ENCODE measurements at places on chromosomes 13 and 19. TPM values are rescaled to one million over a fixed set of nuclear protein-coding genes. Genes with fewer than 3 reads are reported as not detected.

GRCh38 chr19:40134866-40135265, 44.1 kb upstream of the ZNF780A start:
- DNase-seq, result no peak

The SMIM17 gene
- polyA plus RNA-seq, result not detected

The FPR1 gene
- 1,265 TPM for polyA plus RNA-seq

GRCh38 chr13:40352380-40352778, 314.1 kb downstream of the FOXO1 start:
- no peak for DNase-seq

DNA sequence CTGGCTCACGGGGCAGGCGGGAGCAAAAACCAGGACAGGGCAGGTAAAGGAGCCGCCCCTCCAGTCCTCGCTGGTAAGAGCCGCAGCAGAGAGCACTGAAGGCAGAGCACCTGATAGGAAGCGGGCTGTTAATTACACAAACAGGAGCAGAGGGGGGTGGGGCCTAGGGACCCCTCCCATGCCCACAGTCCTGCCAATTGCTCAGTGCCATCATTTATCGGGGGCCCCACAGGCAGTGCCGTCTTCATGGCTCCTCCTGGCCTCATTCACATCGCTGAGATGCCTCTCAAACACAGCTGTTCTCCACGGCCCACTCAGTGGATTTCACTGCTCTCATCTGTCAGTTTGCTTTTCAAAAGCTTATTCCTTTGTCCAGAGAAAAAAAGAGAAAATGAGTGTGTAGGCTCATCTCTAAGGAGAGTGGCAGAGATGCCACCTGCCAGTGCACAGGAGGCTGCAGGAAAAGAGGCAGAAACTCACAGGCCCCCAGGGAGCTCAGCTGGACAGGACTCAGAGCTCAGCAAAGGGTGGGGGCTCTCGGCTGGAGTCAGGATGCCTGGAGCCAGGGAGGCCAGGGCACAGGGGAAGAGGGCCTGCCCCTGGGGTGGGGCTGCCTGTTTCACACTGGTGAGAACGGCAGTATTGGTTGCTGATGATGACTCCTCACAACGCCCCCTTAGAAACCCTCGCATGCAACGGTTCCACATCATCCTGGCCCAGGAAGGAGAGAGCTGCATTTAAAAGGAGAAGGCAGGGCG, 174.6 kb downstream of the COL4A1 start:
- no peak for DNase-seq

DNA sequence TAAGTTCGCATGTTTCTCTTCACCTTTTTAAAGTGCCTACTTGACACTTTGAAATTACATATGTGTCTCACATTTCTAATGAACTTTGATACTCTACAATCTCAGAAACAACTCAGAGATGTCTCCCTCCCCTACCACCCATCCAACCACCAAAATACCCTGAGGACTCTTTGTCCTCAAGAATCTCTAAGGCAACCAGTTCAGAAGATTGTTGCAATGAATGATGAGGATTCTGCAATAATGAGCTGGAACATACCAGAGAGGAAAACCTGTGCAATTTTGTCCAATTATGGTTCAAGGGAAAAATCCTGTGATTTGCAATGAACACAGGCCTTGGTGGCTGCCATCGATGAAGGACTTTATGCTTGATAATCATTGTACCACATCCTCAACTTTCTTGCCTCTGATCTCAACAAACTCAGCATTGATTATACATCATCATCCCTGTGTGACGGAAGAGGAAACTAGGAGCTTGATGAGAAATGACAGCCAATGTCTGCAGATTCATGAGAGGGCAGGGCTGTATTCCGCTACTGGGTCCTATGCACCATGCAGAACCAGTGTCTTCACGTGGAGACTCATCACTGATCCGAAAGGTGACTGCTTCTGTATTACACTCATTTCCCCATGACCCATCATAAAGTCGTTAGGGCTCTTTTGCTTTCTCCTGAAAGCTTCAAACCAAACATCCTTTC, 1.1 kb downstream of the FPR1 start:
- DNase-seq, result peak; percentile 69

The CGB3 gene
- polyA plus RNA-seq, result not detected

GRCh38 chr19:5592531-5593342, 25.0 kb upstream of the TINCR start:
- DNase-seq, result no peak

- DNase-seq, result peak; percentile 23
Observed at GRCh38 chr19:45402298-45403061, 2.4 kb downstream of the PPP1R13L start.

- peak; percentile 67 for DNase-seq
Observed at GRCh38 chr13:24274452-24275021, 34.8 kb upstream of the C1QTNF9 start.

- DNase-seq, result no peak
Observed at GRCh38 chr13:23609874-23610576, 39.8 kb downstream of the TNFRSF19 start.

The KLK12 gene
- polyA plus RNA-seq, result not detected

DNA sequence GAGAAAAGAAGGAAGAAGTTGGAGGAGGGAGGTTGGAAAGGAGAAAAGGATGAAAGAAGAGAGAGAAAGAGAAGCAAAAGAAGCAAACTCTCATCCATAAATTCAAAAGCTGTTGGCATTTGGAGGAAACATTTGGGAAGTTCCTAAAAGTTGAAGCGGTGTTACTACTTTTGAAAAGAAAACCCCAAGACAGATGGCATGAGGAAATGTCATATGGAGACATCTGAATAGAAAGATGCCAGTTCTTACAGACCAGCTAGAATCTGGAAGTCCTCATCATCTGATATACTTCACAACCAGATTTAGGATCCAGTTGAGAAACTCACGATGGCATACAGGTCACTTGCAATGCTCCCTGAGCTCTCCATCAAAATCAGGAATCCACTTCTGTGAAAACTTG, 86.9 kb downstream of the RAP2A start:
- no peak for DNase-seq

The KLK6 gene
- polyA plus RNA-seq, result not detected

DNA sequence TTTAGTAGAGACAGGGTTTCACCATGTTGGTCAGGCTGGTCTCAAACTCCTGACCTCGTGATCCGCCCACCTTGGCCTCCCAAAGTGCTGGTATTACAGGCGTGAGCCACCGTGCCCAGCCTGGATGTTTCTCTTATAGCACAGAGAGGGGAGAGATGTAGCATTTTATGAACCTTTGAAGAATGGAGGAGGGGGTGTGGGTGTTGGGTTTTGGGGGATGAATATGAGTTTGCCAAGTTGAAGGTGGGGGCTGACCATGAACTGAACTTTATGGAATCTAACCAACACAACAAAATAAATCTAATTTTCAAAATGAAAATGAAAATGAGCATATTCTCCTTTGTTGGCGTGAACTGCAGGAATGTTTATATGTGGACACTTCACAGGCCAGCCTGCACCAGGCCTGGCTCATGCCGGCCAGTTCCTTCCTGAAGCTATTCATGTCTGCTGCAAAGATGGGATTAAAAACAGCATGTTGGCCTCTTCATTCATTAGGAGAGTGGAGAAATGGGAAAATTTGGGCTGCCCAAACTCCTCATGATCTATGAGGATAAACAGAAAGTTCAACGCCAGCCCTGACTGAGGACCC, 39.5 kb upstream of the HOMER3 start:
- DNase-seq, result no peak

DNA sequence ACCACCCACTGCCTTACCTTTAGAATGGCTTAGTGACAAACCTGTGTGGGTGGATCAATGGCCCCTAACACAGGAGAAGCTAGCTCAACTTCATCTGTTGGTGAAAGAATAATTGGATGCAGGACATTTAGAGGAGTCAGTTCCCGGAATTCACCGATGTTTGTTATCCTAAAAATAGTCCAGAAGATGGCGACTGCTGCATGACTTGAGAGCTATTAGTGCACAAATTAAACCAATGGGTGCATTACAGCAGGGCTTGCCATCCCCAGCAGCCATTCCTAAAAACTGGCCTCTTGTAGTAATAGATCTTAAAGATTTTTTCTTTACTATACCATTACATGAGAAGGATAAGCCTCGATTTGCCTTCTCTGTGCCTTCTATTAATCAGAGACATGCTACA, 46.8 kb upstream of the ZNF726 start:
- DNase-seq, result no peak

The CYP2A6 gene
- not detected for polyA plus RNA-seq

DNA sequence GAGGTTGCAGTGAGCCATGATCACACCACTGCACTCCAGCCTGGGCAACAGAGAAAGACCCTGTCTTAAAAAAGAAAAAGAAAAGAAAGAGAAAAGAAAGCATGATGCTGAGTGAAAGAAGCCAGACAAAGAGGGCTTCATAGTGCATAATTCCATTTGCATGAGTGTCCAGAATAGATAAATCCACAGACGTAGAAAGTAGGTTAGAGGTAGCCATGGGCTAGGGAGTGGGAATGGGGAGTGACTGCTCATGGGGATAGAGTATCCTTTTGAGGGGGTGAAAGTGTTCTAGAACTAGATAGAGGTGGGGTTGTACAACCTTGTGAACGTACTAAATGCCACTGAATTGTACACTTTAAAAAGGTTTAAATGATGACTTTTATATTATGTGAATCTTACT, 7.6 kb upstream of the OR1I1 start:
- no peak for DNase-seq

DNA sequence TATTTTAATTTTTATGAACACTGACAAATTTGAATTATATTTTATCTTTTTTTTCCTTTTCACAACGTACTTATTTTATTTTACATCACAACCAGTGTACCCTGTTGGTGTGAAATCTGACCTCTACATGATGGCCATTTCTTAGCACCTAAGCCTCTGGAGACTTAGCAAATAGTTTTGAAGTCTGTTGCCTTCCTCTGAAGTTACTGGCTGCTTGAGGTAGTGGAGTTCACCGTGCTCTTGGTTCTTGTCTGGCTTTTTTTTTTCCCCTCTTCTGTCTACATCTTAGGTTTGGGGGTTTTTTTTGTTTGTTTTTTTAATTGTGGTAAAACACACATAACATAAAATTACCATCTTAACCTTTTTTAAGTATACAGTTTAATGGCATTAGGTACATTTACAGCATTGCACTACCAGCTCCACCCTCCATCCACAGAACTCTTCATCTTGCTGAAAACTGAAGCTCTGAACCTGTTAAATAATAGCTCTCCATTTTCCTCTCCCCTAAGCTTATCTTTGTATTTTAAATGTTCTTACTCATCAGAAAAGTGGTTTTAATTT, 94.1 kb upstream of the MLNR start:
- no peak for DNase-seq

DNA sequence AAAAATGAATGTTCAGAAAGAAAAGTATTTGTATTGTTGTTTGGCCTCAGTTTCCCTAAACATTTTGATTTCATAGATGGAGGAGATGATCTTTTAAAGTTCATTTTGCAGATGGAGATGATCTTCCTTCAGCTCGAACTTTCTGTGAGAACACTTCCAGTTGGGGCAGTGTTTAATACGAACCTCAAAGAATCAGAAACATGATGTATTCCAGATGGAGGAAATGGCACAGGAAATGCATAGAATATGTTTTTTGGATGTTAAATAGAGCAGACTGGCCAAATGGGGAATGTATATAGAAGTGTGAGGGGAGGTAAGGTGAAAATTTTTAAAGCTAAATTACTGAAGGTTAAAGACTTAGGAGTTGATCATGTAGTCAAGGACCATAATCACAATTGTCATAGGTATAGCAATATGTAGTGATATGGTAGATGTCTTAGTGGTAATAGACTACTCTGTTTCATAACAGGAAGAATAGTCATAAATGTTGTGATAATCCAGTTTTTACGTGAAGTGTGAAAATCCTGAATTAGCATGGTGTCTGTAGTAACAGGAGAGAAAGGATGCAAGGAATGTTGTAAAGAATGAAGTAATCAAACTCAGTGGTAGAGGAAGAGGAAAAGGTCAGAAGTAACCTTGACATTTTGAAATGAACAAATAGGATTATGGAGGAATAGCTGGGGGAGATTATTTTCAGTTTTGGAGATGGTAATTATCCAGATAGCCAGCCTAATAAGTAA, 5.1 kb downstream of the RAP2A start:
- DNase-seq, result no peak

All from CD14-positive monocyte (primary cell).